IPS DF 6.9 (cell line): ENCODE measurements at places on chromosomes 16 and 17.

DNA sequence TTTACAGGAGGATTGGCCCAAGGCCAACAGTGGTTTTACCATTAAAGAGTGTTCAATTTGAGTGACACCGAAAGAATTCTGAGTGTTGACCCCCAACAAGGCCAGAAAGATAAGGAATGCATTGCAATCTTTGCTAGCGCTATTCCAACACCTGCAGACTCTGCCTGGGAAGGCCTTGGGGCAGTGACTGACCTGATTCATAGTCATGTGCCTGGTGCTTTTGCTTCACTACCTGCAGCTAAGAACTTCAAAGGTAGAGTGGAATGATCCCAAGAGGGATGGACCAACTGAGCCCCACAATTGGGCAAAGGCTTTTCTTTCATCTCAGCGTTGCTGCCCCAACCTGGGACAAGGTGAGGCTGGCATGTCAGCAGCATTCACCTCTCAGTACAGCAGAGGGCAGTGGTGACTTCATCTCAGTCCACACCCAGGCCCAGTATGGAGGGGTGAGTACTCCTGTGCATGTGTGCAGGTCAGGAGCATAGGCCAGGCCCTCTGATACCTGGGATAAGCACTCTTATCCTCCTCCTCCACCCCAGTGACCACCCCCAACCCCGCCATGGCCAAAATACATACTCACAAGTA, 149.6 kb upstream of the GNAO1 start:
- no peak overlapping the region for H3K4me3 ChIP-seq
- H3K27me3 ChIP-seq = no peaks in the 10 kb centered on the region
- no peaks in the 10 kb centered on the region for H3K36me3 ChIP-seq
- H3K4me1 ChIP-seq = no peaks in the 10 kb centered on the region
- DNase-seq = peak; percentile 22

DNA sequence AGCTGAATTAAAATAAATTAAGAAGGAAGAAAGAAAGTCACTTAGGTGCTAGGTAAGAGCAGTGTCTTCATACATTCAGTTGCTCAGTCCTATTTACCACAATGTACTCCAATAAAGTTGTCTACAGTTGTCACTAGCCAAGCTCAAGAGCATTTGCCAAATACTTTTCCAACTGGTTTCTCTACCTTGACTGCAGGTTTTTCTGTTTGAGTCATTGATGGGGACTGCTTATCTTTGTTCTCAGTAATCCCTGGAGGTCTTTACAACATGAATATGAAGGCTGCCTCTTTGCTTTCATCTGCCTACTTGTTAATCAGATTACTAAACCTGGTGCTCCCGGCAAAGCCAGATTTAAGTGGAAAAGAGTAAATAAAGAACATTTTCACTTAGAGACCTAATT, 64.6 kb upstream of the CLEC18B start:
- H3K27me3 ChIP-seq = no peaks in the 10 kb centered on the region
- H3K4me1 ChIP-seq = no peaks in the 10 kb centered on the region

- no peaks in the 10 kb centered on the region for H3K27me3 ChIP-seq
- H3K36me3 ChIP-seq = 0 out of 2 replicates have a peak, but pooled peaks cover under 1% of the 10 kb centered on the region
- peaks cover 7% of the 10 kb centered on the region for H3K4me1 ChIP-seq
- H3K27ac ChIP-seq = no peak overlapping the region
- no peak overlapping the region for H3K4me3 ChIP-seq
These were observed 38.2 kb downstream of the PSME3IP1 start for GRCh38 chr16:57147381-57148221.

DNA sequence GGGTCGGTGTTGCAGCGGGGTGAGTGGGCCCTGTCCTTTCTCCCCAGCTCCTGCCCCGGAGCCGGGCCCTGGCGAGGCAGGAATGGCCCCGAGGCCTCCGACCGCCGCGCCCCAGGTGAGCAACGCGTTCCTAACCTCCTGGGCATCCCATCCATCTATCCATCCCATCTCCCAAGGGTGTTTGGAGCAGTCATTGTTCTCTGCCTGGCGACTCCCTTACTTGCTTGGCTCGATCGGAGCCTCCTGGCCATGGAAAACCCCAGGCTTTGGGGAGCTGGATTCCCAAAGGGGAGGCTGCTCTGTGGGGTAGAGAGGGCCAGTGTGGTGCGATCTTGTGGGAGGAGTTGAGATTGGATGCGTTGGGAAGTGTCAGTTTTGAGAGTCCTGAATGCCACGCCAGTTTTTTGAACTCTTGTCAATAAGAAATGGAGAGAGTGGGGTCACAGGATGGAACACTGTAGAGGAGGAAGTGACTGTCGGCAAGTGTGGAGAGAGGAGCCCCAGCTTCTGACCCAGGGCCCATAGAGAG, 684 bp downstream of the ZFP90 start:
- H3K4me1 ChIP-seq = no peaks in the 10 kb centered on the region
- no peak for DNase-seq
- peak overlapping the region; percentile 73; the same call in 1 of the 2 replicates for H3K4me3 ChIP-seq

DNA sequence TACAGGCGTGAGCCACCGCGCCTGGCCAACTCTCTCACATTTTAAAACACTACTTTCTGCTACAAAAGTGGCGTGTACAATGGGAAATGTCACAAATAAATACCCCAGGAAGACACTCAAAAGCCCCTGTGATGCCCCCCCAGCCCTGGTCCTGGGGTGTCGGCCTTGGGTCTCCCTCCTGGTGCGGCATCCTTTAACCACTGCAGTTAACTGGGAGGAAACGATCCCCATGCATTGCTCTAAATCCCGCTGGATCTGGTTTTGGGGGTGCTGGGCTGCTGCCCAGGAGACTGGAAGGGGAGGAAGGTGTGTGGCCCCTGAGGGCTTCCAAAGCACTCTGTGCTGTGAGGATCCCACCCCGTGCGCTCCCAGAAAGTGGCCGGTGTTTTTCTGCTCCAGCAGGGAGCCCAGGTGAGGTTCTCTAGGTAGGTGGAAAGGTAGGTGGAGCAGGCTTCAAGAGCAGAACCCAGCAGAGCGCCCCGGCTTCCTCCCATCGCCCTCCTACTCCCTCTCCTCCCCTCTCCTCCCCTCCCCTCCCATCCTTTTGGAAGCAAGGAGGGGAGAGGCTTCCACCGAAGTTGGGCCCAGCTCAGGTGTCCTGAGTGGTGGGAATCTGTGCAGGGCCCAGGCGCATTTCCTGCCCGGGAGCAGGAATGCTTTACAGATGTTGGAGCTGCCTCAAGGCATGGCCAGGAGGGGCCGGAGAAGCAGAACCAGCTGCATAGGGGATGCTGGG, 363.3 kb downstream of the SEC14L1 start:
- H3K4me3 ChIP-seq = no peak overlapping the region
- H3K27ac ChIP-seq = no peak overlapping the region
- DNase-seq = no peak
- H3K4me1 ChIP-seq = no peaks in the 10 kb centered on the region; the same call in 1 of the 2 replicates
- no peaks in the 10 kb centered on the region; the same call in 1 of the 2 replicates for H3K36me3 ChIP-seq

- H3K36me3 ChIP-seq = peaks cover 3% of the 10 kb centered on the region
- H3K27ac ChIP-seq = no peak overlapping the region
- H3K27me3 ChIP-seq = peaks cover 7% of the 10 kb centered on the region; the same call in 1 of the 2 replicates
- no peak for DNase-seq
These were observed 1.1 kb downstream of the CRAMP1 start for GRCh38 chr16:1613211-1613622.

- no peaks in the 10 kb centered on the region for H3K27me3 ChIP-seq
- DNase-seq = no peak
- H3K36me3 ChIP-seq = peaks cover 24% of the 10 kb centered on the region; the same call in 1 of the 2 replicates
- H3K27ac ChIP-seq = no peak overlapping the region
- H3K4me1 ChIP-seq = no peaks in the 10 kb centered on the region; the same call in 1 of the 2 replicates
These were observed 10.5 kb upstream of the PRR35 start for GRCh38 chr16:549544-550263.

DNA sequence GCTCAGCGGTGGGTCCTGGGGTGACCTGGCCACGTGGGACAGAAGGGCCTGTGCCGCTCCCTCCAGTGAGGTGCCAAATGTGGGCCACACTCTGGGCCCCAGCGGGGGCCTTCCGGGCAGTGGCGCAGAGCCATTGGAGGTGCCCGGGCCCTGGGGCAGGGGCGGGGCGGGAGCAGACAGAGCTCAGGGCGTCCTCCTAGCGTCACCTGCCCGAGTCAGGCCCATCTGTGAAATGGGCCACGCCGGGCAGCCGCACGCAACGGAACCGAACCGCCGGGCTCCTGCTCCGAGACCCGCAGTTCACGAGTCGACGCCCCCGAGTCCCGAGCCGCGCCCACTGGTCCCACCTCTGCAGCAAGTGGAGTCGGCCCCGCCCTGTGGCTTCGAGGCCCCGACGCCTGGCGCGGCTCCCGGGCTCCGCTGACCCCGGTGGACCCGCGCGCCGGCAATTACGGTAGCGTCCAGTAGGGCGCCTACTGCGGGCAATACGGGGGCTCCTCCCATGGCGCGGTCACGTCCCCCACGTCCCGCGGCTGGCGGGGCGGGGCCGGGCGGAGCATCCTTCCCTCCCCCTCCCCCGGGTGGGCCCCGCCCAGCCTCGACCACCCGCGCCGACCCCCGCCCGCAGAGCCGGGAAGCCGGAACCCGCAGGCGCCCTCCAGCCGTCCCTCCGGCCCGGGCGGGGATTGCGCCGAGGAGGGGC, 1.9 kb downstream of the SLC16A3 start:
- H3K27ac ChIP-seq = no peak overlapping the region
- no peak for DNase-seq
- H3K4me3 ChIP-seq = peak overlapping the region; percentile 30; the same call in 1 of the 2 replicates
- H3K36me3 ChIP-seq = no peaks in the 10 kb centered on the region
- H3K27me3 ChIP-seq = peaks cover 18% of the 10 kb centered on the region

- no peak overlapping the region for H3K27ac ChIP-seq
- H3K36me3 ChIP-seq = no peaks in the 10 kb centered on the region
- H3K27me3 ChIP-seq = no peaks in the 10 kb centered on the region
- H3K4me1 ChIP-seq = no peaks in the 10 kb centered on the region
- H3K4me3 ChIP-seq = no peak overlapping the region
These were observed 15.3 kb downstream of the MT1X start for GRCh38 chr16:56697456-56698155.

DNA sequence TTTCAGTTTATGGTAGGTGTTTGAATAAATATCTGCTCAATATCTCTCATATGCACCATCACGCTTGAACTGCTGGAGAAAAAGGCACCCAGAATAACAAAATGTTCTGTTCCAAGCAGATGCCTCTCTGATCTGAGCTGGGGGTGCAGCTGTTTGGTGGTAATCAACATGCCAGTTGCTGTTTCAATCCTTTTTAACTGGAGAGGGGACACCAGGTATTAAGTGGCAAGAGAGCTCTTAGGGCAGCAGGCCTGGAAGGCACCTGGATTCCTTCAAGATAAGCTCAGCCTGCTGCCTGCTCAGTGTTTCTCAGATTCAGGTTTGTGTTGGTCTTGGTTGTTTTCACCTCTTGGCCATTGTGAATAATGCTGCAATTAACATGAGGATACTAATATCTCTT, 27.2 kb upstream of the VAT1L start:
- no peak overlapping the region for H3K4me3 ChIP-seq
- no peak for DNase-seq
- H3K36me3 ChIP-seq = no peaks in the 10 kb centered on the region
- H3K27me3 ChIP-seq = no peaks in the 10 kb centered on the region
- H3K27ac ChIP-seq = no peak overlapping the region

DNA sequence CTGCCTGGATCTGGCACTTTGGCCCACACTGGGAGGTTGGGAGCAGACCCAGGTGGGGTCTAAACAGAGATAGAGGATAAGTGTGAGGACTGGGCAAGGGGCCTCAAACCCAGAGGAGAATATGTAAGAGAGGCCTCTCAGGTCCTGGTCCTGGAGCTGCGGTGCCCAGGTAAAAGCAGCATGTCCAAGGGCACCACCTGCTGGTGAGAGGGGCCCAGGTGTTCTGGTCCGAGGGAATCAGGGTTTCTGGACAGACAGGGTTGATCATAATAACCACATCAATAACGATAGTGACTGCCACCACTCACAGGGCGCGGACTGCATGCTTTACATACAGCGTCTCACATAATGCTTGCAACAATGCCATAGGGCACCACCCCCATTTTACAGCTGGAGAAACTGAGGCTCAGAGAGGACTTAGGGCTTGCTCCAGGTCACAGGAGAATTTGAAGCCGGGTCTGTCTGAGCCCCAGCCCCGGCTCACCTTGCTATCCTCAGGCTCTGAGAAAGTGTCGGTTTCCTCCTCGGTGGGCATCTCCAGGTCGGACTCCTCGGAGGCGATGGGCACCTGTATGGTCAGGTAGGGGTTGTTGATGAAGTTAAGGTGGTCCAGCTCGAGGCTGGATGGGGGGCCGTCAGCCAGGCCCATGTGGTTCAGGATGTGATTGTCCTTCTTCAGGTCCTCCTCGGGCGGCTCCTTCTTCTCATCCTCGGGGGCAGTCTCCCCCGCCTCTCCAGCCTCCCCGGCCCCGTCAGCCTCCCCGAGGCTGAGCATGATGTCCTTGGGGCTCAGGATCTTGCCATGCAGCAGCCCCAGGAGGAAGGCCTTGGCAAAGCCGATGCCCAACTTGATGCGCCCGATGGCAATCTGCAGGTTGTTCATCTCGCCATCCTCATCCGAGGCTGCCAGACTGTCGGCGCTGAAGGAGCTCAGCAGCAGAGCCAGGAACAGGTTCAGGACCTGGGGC, 19.1 kb upstream of the CD79B start:
- peaks cover 3% of the 10 kb centered on the region for H3K4me1 ChIP-seq
- no peaks in the 10 kb centered on the region for H3K27me3 ChIP-seq
- no peak for DNase-seq
- H3K4me3 ChIP-seq = no peak overlapping the region
- H3K27ac ChIP-seq = no peak overlapping the region
- no peaks in the 10 kb centered on the region for H3K36me3 ChIP-seq

- H3K27me3 ChIP-seq = no peaks in the 10 kb centered on the region
- no peak for DNase-seq
- peaks cover 7% of the 10 kb centered on the region; the same call in 1 of the 2 replicates for H3K36me3 ChIP-seq
These were observed 15.6 kb downstream of the MRPS23 start for GRCh38 chr17:57834146-57834741.

DNA sequence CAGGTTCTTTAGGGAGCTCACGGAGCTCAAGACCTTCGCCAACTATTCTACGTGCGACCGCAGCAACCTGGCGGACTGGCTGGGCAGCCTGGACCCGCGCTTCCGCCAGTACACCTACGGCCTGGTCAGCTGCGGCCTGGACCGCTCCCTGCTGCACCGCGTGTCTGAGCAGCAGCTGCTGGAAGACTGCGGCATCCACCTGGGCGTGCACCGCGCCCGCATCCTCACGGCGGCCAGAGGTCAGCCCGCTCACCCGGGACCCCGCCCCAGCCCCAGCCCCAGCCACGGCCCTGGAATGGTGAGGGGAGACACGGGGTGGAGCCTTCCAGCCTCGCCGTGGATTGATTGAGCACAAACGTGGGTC, 13.5 kb downstream of the SARM1 start:
- DNase-seq = no peak
- no peaks in the 10 kb centered on the region; the same call in 1 of the 2 replicates for H3K36me3 ChIP-seq
